ENCODE measurements at places on chromosomes 7 and 10.

DNA sequence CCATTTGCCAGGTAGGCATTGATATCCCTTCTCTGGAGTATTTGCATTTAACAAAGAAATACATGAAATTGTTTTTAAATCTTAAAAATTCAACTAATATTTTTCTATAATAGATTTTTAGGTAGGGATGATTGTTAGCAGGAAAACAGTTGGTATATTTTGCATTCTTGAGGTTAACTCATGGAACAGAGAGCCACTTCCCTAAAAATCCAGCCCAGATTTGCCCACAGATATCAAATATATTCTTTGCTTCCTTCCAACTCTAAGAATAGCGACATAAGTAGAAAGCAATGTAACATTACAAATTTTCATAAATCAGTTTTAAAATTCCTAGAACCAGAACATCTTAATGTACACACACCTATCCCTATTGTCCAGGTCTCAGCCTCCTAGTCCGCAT lies 45.0 kb upstream of the ANLN start:
- no peak for DNase-seq

GRCh38 chr10:14326581-14326980 lies 4.1 kb downstream of the FRMD4A start:
- DNase-seq, result no peak

GRCh38 chr7:110382736-110383135 lies 708.2 kb upstream of the LRRN3 start:
- no peak for DNase-seq

- DNase-seq, result peak; percentile 27
Observed at GRCh38 chr10:116287906-116288501, 15.0 kb upstream of the GFRA1 start.

DNA sequence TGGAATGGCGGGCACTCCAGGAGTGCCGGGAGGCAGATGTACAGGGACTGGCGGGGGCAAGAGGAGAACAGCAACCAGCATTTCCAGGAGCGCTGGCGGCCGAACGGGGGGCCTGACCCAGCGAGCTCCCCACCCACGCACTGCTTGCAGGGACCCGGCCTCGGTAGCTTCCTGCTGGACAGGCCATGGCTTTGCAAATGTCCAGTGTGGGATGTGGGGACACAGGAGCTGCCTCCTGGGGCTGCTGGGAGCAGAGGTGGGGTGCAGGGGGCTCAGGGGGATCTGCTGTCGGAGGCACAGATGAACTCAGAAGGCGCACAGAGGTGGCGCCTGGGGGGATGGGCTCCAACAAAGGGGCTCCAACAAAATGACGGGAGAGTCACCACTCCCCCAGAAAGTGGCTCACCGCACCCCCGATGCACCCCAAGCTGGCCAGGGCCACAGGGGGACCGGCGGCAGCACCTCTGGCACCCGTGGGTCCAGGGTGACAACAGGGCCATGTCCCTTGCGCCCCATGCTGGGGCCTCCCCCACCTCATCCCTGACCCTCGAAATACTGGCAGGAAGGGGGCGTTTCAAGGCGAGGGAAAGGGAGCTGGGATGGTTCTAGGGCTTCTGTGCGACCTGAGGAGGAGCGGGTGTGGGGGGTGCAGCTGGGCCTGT lies 41.1 kb downstream of the AP5Z1 start:
- no peak for DNase-seq

GRCh38 chr10:128289621-128290020 lies 163.4 kb upstream of the MKI67 start:
- no peak for DNase-seq

- no peak for DNase-seq
Observed at GRCh38 chr10:120475844-120476791, 19.1 kb downstream of the PLPP4 start.

DNA sequence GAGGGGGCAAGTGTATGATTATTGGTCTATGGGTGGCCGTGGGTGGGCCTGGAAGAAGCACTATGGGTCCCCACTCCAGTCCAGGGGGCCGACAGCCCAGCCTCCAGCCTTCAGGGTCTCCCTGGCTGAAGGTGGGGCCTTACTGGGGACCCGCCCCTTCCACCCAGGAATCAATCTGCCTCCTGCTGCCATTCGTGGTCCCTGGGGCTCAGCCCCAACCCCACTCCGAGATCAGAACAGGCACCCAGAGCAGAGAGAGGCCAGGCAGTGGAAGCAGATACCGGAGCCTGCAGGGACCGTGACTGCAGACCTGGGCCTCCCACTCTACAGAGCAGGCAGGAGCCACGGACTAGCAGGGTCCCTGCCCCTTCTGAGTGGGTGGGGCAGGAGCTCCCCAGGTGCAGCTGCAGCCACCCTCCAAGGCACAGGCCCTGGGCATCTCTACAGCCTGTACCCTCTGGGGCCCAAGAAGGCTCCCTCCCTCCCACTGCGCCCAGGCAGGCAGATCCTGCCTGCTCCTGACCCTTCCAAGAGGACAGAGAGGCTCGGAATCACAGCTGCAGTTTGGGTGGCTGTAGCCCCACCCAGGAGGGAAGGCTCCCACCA lies 13.6 kb upstream of the FOXL3 start:
- DNase-seq, result no peak

DNA sequence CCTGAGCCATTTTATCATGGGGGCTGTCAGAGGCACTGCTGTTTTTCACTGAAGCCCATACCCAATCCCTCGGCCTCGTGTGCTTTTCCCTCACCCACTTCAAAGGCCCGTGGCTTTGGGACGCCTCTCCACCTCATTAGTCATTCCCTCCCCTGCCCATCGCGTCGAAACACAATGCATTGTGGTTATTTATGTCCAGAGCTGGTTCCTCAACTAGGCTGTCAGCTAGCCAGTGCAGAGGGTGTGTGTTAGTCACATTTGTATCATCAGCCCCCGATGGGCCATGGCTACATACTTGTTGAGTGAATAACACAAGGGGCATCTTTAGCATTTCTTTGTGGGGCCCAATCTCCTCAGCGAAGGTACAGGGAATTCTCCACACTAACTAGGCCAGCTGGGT lies 3.8 kb upstream of the CRCP start:
- DNase-seq, result peak; percentile 61

GRCh38 chr7:6392712-6393666 lies 54.8 kb downstream of the DAGLB start:
- peak; percentile 79 for DNase-seq

- DNase-seq, result no peak
Observed at GRCh38 chr7:50112250-50112649, 19.2 kb upstream of the ZPBP start.

DNA sequence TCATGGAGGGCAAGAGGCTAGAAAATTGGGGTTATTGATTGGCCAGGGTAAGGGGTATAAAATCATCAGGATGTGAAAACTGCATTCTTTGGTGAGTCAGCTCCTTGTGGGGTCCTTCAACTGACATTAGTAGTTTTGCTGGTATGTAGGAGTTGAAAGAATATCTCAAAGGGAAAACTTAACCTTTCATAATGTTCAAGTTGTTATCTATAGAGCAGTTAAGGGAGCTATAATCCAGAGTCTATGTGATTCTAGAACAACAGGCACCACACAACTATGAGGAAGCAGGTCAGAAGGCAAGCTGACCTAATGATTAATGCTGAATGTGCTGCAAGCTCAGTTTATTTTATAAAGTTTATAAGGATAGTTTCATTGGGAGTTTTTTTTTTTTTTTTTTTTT lies 13.7 kb downstream of the PRPS1L1 start:
- DNase-seq, result no peak

DNA sequence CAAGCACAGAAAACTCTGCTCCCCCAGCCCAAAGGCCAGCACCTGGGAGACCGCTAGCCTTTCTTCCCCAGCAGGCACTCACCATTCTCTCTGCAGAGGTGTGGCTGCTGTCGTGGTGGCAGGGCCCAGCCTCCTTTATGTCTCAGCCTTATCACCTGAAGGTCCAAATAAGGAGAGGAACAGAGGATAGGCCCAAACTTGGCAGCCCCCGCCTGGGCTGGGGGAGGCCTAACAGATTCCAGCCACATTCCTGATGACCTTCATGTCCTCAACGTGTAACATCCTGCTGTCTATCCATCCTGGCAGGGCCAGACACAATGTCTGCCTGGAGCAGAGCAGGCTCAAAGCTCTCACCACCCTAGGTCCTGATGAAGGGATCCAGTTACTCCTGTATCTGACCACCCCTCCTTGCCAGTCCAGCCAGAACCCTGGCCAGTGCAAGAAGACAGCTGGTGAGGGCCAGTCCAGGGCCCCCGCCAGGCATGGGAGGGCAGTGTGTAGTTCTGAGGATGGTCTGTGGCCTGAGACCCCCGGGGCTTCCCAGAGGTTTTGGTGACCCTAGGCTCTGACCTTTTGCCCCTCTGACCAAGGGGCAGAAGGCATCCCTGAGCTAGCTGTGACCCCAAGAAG lies at the start of gene MYL7:
MYL7 (minus strand) TSS at position 112 of the 630 bp plus-strand sequence; CDS start at position 85, 27 bp downstream.
- no peak for DNase-seq

- DNase-seq, result no peak
Observed at GRCh38 chr10:71462062-71462935, 65.6 kb downstream of the CDH23 start.

GRCh38 chr7:112081778-112082177 lies 124.4 kb downstream of the DOCK4 start:
- no peak for DNase-seq

DNA sequence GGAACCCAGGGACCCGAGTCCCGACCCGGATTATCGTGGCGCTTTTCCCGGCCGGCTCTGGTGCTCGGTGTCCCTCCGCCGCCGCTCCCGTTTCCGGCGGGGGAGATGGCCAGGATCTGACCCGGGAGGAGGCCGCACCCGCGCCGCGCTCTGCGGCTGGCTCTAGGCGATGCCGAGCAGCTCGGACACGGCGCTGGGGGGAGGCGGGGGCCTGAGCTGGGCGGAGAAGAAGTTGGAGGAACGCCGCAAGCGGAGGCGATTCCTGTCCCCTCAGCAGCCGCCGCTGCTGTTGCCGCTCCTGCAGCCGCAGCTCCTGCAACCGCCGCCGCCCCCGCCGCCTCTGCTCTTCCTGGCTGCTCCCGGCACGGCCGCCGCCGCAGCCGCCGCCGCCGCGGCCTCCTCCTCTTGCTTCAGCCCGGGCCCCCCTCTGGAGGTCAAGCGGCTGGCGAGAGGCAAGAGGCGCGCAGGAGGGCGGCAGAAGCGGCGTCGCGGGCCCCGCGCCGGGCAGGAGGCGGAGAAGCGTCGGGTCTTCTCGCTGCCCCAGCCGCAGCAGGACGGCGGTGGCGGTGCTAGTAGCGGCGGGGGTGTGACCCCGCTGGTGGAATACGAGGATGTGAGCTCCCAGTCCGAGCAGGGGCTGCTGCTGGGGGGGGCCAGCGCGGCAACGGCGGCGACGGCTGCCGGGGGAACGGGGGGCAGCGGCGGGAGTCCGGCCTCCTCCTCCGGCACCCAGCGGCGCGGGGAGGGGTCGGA lies 593 bp downstream of the CDK13 start:
- DNase-seq, result peak; percentile 48

GRCh38 chr7:137771679-137772078 lies 75.1 kb downstream of the DGKI start:
- DNase-seq, result peak; percentile 43

- DNase-seq, result no peak
Observed at GRCh38 chr10:118977835-118978234, 51.7 kb upstream of the NANOS1 start.

- DNase-seq, result no peak
Observed at GRCh38 chr7:75814407-75814947, 871 bp upstream of the CCL24 start.

- no peak for DNase-seq
Observed at GRCh38 chr7:10939237-10939910, 34.3 kb upstream of the PHF14 start.

GRCh38 chr10:72158176-72158575 lies 57.6 kb upstream of the ANAPC16 start:
- no peak for DNase-seq

GRCh38 chr10:78756604-78757343 lies 312.0 kb upstream of the ZMIZ1 start:
- peak; percentile 93 for DNase-seq

- no peak for DNase-seq
Observed at GRCh38 chr10:83995738-83996331, 143.5 kb upstream of the GHITM start.

DNA sequence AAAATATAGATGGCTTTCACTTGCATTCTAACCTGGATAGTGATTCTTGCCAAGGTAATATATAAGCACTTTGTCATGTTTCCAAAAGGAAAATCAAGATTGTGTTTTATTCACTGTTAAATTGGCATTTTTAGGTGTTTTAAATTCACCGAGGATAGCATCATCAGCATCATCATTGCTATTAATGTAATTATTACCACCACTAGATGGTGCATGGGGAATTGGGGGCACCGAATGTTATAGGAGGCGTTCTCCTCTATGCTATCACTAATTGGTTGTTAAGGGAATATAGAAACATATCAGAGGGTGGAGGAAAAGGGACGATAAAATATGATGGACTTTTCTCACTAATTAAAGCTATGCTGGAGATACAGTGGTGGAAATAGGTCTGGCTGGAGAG lies 95.5 kb downstream of the CELF2 start:
- no peak for DNase-seq

DNA sequence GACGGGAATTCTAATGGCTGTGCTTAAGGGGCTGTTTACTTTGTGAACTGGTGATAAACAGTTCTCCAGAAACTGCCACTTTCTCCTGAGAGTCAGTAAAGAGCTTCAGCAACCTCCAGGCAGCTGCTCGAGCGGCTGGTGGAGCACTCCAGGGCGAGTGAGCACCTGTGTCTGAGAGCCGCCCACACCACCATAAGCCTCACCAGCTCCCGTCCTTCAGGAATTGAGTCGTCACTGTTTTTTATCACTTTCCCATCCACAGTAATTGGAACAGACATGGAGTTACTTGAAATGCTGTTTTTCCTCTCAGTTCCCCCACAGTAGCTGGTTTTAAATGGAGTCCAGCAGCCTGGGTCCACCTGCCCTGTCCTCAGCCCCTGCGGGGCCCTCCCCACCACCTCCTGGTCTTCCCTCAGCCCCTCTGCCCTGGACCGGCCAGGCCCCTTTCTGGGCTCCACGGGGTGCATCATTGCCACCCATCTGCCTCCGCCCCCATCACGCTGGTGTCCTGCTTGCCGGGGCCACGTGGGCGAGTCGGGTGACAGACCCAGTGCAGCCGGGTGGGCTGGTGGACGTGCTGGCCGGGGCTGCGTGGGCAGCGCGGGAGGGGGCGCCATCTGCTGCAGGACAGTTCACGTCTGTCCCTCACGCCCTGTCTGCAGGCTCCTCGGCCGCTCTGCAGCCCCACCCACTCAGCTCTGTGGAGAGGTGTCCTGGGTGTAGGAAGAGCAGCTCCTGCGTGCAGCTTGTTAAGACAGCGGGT lies 56.0 kb downstream of the NKX6-2 start:
- no peak for DNase-seq

- no peak for DNase-seq
Observed at GRCh38 chr7:57204411-57204811, 72.2 kb upstream of the ZNF479 start.

GRCh38 chr7:320297-320696 lies 30.3 kb downstream of the FOXL3 start:
- no peak for DNase-seq

- no peak for DNase-seq
Observed at GRCh38 chr10:113533801-113534200, 19.1 kb upstream of the HABP2 start.

GRCh38 chr10:110226926-110227641 lies 19.7 kb downstream of the MXI1 start:
- no peak for DNase-seq

- DNase-seq, result no peak
Observed at GRCh38 chr10:130994191-130994590, 317.3 kb downstream of the TCERG1L start.
